ENCODE measurements at places on chromosomes 16 and 17.
A peak's percentile ranks its signal among the peaks of the same experiment; 100 is the strongest.

- no peak for DNase-seq
These were observed 238.0 kb upstream of the TBX2 start for GRCh38 chr17:61161615-61162134.

DNA sequence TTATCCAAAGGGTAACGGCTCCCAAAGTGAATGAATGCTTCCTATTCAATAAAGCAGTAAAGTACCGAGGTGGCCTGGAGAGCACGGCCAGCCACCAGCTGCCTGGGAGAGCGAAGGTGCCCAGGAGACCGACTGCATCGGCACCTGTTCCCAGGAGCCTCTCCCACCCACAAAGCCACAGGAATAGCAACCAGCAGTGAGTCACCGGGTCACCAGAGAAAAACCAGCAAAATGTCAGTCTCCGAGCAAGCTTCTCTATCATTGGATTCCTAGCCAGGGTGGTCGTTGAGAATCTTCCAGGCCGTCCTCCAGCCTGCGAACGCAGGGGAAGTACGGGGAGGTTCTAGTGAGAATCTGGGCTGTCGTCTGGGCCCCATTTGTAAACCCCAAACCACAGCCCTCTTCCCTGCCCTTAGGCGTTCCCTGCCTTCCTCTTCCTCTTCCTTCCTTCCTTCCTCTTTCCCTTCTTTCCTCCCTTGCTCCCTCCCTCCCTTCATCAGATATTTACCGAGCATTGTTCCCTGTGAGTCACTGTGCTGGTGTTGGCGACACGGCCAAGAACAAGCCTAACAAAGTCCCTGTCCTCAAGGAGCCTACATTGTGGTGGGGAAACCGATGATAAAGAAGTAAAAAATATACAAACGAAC is 114.6 kb downstream of the SLC39A11 start:
- no peak for DNase-seq

DNA sequence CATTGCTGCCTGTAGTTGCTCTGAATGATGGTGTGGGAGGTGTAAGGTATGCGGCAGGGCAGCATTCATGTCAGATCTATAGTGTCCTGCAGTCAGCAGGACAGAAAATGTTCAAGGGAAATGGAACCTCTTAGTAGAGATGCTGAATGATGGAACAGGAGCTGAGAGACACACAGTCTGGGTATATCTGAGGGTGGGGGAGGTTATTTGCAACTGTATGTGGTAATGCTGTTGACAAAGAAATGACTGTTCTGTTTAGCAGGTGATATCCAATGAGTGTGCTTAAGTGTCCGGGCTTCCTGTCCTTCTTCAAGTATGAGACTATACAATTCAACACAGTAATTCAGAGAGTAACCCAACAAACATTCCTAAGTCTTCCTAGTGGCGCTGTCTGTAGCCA is 46.6 kb downstream of the STH start:
- no peak for DNase-seq

DNA sequence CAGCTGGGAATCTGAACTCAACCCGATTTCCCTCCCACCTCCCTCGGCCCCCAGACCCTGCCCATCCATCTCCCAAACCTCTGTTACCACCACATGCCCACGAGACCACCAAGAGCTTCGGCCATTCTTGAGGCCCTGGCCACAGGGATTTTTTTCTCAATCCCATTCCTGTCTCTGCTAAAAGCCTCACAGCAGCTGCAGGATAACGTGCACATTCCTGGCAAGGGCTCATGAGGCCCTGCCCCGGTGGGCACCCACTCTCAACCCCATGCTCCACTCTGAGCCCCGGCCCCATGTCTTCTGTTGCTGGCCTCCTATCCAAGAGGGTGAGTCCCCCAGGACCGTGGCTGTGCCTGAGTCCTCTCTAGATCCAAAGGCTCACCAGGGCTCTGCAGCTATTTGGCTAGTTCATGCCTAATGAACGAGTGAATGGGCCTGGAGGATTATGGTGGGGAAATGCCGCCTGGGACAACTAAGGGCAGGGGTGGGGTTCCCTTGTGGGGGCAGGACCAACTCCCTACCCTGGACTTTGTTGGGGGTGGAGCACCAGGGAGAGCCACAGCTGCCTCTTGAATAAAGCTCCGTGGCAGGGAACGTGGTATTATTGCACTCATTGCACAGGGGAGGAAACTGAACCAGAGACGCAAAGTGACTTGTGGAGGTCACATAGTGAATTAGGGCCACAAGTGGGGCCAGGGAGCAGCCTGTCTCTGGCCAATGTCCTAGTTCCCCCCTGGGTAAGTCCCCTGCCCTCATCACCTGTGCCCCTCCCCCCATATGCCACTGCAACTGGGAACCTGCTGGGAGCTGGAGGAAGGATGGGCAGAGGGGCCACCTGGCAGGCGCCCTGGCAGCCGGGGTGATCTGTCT is 113.8 kb upstream of the SMURF2 start:
- no peak for DNase-seq

GRCh38 chr17:76940295-76940694 is 72.1 kb downstream of the MGAT5B start:
- no peak for DNase-seq

- no peak for DNase-seq
These were observed 211.9 kb downstream of the STX8 start for GRCh38 chr17:9363440-9364350.

- peak; percentile 40 for DNase-seq
These were observed 875 bp downstream of the PRKCB start for GRCh38 chr16:23836404-23837311.

DNA sequence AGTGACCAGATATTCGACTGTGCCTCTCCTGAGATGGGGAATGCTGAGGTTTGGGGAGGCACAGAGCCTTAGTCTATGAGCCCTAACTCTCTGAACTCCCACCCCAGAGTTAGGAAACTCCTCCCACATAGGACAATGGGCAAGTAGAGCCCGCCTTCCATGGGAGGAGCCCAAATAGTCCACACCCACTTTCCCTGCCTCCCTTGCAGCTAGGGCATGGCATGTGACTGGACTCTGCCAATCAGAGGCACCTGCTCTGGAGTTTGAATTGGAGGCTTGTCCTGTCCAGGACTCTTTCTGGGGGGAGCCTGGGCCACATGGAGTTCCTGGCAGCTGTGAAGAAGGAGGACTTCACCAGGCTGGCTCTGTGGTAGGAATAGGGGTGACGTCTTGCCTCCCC is 48.4 kb downstream of the SOCS1 start:
- DNase-seq, result no peak

GRCh38 chr17:66290101-66290722 is 12.2 kb upstream of the PRKCA start:
- DNase-seq, result no peak

- DNase-seq, result no peak
These were observed 144.8 kb downstream of the CDH8 start for GRCh38 chr16:61891460-61891859.

DNA sequence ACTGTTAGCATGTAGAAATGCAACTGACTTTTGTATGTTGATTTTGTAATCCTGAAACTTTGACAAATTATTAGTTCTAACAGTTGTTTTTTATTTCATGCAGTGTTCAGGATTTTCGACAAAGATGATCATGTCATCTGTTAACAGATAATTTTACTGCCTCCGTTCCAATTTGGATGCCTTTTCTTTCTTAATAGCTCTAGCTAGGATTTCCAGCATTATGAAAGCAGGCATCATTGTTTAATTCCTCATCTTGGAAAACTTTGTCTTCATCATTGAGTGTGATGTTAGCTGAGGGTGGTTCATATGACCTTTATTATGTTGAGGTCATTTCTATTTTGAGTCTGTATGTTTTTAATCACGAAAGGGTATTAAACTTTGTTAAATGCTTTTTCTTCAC is 31.9 kb downstream of the RMI2 start:
- no peak for DNase-seq

GRCh38 chr16:53519417-53520091 is 16.5 kb upstream of the AKTIP start:
- DNase-seq, result no peak

DNA sequence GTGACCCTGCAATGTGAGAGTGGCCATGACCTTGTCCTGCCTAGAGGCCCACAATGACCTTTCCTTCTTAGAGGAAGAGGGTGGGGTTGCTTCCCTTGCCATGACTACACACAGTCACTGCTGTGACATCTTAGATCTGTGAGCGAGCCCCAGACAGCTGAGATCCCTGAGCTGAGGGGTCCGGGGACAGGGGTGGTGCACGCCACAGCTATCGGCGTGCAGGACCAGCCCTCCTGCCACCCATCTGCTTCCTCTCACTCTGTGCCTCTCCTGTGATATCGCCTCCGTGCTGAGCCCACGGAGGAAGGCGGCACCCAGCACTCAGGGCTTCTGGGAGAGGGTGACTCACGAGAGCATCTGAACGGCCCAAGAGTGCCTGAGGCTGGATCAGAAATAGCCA is 35.2 kb downstream of the KIAA0513 start:
- no peak for DNase-seq

DNA sequence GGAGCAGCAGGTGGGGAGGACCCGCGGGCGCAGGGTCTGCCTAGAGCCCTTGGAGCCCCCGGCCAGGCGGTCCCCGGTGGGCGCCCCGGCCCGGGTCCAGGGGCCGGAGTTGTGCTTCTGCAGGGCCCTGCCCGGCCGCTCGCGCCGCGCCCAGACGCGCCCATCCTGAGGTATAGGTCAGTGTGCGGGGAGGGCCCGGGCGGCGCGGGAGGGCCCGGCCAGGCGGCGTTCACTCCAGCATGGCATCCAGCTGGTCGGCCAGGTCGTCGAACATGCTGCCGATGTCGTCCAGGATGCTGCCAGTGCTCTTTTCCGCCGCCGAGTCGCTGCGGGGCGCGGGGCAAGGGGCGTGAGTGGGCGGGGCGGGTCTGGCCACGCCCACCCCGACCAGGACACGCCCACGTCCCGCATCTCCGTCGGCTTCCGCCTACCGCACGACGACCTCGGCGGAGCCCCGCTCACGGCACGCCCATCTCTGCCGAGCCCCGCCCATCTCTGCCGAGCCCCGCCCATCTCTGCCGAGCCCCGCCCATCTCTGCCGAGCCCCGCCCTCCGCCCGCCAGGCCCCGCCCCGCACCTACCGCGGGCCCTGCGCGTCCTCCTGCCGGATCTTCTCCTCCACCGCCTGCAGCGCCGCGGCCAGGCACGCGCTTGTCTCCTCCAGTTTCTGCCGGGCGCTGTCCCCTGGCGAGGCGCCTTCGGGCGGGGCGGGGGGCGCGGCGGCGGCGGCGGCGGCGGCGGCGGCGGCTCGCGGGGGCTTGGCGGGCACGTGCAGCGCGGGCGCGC is 17.9 kb downstream of the CASKIN1 start:
- DNase-seq, result peak; percentile 44

DNA sequence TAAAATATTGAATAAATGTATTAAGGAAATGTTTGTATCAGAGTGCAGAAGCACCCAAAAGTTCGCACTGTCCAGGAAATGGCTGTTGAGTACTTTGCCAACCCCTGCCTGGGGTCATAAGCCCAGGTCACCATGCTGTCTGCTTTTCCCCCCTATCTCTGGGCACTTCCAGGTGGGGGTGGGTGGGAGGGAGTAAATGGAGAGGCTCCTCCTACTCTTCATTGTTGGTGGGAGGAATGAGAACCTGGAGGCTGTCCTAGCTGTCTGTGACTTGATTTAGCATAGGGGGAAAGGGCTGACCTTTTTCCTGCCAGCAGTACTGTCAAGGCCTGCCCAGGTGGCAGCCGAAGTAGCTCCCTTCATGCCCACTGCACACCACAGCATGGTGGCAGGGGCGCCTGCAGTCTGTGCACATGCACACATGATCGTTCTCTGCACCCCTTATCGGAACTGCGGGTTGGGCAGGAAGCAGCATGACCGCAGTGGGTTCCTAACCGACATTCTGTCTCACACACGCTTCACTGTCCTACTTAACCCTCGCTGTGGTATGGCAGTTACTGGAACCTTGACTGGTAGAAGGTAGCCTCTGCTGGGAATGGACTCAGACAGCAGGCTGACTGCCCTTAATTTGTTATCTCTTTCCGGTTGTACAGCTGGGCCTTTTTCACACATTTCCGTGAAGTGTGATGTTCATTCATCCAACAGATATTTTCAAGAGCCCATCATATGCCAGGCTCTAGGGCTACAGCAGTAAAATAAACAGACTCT is 41.5 kb downstream of the LDHD start:
- DNase-seq, result peak; percentile 66

- DNase-seq, result no peak
These were observed at the start of gene SLC9A5 for GRCh38 chr16:67248401-67249177. Gene SLC9A5, plus strand, starts transcription at chr16:67248979. Its CDS starts 36 bp downstream, at chr16:67249015.

DNA sequence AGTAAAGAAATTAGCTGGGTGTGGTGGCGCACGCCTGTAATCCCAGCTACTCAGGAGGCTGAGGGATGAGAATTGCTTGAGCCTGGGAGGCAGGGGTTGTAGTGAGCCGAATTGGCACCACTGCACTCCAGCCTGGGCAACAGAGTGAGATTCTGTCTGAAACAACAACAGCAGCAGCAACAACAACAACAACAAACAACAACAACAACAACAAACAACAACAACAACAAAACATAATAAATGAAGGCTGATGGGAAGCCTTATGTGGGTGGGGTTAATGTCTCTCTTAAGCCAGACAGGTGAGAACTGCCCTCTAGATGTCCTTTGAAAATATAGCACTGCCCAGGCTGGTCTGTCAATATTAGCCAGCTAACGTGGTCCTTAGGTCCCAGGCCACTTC is 107.3 kb downstream of the MSI2 start:
- no peak for DNase-seq

DNA sequence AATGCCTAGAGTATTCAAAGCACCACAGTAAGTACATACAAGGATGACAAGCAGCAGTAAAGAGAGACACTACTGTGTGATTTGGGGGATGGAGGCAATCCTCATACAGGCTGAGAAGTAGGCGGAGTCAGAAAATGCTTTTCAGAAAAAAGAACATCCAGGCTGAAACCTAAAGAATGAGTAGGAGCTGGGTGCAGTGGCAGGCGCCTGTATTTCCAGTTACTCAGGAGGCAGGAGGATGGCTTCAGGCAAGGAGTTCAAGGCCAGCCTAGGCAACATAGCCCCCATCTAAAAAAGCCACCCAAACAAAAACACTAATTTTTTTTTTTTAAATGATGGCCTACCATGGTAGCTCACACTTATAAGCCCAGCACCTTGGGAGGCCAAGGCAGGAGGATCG is 10.3 kb downstream of the KANSL1 start:
- no peak for DNase-seq

DNA sequence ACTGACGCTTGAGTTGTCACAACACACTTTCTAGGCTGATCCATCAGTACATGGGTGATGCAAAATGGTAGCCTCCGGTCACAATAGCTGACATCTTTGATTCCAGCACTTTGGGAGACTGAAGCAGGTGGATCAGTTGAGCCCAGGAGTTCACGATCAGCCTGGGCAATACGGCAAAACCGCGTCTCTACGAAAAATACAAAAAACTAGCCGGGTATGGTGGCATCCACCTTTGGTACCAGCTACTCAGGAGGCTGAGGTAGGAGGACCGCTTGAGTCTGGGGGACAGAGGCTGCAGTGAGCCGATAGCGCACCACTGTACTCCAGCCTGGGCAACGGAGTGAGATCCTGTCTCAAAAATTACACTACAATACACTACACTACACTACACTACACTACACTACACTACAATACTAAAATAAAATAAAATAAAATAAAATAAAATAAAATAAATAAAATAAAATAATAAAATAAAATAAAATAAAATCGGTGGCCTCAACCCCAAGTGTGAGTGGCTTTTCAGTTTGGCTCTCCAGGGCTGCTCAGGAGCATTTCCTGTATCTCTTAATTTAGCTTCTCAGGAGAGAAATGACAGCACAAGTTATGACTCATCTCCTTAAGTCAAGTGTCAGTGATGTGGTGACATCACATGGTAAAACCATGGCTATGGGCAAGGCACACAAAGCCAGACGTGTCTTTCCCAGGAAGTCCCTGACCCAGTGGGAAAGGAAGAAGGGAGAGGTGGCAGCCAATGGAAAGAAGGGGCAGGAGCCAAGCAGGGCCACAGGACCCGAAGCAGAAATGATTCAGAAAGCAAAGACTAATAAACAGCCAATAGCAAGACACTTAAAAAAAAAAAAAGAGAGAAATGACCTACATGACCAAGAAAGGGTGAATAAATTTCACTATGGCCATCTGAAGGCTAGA is 75.3 kb upstream of the TBC1D3K start:
- DNase-seq, result no peak

Measured in T-helper 1 cell (primary cell).